Tibial artery (tissue), 4 donors: ENCODE measurements at places on chromosomes 5 and 9.
A peak's percentile ranks its signal among the peaks of the same experiment; 100 is the strongest.

GRCh38 chr9:117546894-117547678, 132.2 kb upstream of the ASTN2 start:
- no peak for DNase-seq

- no peak for DNase-seq
Observed at GRCh38 chr9:128898382-128898781, 16.4 kb downstream of the LRRC8A start.

DNA sequence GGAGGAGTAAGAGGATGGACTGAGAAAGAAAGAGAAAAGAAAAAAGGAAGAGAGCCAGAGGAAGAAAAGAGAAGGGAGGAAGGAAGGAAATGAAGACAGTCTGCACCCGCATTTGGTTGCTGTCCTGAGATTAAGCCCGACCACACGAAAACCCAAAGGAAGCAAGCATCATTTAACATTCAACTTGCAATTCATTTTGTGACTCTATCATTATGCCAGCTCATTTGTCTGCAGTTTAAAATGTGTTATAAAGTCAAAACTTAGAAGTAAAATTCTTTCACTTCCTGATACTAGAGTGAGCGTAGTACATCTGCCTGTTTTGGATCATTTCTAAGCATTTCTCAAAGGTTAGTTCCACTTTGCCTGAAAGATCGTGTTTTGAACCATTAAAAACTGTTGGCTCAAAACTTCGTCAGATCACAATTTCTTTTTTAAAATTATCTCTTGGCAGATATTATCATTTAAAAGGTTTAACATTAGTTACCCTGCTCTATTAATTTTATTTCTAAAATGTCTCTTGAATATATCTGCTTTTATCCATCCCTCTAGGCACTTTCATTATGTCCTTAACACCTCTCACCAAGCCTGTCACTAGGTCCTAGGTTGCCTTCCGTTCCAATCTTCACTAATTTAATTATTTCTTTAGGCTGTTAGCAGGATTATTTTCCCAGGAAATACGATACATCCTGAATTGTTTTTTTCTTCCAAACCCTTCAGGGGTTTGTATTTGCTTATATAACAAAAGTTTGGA, 240.9 kb downstream of the TLE4 start:
- no peak for DNase-seq

DNA sequence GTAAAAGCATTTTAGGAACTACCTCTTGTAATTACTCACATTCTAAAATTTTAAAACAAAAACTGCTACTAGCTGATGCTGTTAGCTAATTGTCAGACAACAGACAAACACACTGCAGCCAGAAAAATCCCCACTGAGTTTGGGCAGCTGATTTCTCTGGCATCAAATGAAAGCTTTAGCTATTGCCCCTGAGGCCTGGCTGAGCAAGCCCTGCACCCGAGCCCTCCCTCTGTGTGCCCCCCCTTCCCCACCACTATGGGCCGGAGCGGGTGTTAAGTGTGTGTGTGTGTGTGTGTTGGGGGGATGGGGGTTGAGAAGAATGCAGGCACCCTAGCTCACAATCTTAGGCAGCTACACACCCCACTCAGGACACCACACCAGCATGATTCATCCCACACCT, 2.4 kb downstream of the NEUROG1 start:
- no peak for DNase-seq

- no peak for DNase-seq
Observed at GRCh38 chr5:53114988-53115387, 5.4 kb upstream of the MOCS2 start.

- DNase-seq: no peak
Observed at GRCh38 chr9:106897751-106898150, 34.8 kb downstream of the ZNF462 start.

GRCh38 chr5:175576591-175576990, 81.3 kb upstream of the HRH2 start:
- DNase-seq: no peak

GRCh38 chr9:83920469-83920926, 734 bp downstream of the KIF27 start:
- DNase-seq: no peak

- DNase-seq: peak; percentile 74
Observed at GRCh38 chr5:96963267-96963666, 27.4 kb downstream of the LNPEP start.

- DNase-seq: no peak
Observed at GRCh38 chr5:143491646-143492045, 88.2 kb upstream of the NR3C1 start.

DNA sequence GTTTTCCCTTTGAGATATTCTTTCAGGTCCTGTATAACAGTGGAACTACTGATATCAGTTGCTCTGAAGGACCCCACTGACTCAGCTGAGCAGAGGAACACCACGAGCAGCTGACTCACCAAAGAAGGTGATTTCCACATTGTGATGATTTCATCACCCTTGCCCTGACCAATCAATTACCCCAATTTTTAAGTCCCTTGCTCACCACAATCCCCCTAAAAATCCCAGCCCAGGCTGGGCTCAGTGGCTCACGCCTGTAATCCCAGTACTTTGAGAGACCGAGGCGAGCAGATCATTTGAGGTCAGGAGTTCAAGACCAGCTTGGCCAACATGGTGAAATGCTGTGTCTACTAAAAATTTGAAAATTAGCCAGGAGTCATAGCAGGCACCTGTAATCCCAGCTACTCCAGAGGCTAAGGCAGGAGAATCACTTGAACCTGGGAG, 125.3 kb upstream of the ABCA1 start:
- no peak for DNase-seq

GRCh38 chr9:83765376-83765775, 52.2 kb downstream of the GKAP1 start:
- no peak for DNase-seq

GRCh38 chr9:83714329-83714728, 6.6 kb upstream of the UBQLN1 start:
- no peak for DNase-seq

GRCh38 chr5:42483472-42484154, 60.4 kb downstream of the GHR start:
- no peak for DNase-seq

DNA sequence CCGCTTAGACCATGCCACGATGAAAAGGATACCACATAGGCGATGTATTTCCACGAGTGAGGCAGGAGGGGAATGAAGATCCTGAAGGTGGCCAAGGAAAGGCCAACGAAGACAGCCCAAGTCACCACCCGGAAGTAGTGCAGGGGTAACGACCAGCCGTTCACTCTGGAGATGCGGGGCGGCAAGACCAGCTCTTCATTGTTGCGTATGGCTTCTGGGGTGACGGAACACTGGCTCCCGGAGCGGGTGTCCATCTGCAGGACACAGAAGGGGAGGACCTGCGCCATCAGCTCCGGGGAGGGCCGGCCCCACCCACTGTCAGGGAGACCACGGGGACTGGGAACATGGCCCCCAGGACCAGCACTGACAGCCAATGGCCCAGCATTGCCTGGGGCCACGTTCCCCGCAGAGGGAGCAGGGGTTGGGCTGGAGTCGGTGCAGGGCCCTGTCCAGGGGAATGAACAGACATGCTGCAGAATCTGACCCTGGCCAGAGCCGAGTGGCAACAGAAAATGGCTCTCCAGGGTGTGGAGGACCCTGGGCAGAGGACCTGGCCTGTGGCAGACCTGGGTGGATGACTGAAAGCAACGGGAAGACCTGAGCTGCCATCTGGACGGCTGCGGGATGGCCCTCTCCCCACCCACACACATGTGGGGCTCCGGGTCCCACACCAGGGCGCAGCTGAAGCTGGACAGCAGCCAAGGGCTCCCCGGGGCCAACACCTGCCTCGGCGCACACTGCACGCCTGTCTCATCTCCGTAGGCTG, 17.7 kb downstream of the ZDHHC11B start:
- DNase-seq: no peak

GRCh38 chr5:168947212-168947868, 353.6 kb downstream of the SLIT3 start:
- DNase-seq: no peak

DNA sequence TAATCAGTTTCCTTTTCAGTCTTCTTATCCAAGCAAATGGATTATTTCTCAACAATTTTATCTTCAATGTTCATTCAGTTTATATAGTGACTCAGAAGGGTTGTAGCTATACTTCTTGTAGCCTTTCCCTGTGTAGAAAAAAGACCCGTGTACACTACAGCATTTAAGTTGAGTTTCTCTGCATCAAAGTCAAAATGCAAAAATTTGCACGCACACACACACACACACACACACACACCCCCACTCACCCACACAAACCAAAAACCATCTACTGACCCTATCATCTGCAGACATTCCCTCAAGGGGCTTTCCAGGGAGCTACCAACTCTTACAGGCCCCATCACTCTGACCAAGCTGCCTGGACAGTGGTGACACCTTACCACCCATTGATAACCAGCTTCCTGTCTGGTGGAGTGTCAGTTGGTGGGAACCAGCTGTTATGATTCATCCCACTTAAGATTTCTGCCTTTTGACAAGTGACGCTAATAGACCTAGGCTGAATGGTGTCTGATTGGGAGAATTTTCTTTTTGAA, 12.2 kb upstream of the ELL2 start:
- no peak for DNase-seq

GRCh38 chr9:113313261-113313660, 10.1 kb upstream of the RNF183 start:
- no peak for DNase-seq

DNA sequence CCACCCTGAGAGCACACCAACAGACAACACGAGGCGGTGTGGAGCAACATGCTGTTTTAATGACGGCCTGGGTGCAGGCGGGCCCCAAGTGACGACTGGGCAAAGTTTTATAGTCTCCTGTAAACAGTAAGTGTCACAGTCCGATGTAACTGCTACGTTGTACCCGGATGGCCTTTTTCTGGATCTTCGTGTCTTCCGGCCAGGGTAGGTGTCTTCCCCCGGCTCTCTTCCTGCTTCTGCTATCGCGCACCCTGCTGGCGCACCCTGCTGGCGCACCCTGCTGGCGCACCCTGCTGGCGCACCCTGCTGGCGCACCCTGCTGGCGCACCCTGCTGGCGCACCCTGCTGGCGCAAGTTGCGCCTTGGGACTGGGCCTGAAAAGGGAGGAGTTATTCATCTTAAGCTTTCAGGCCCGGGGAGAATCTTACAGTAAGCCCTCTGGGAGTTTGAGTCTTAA, 143.0 kb upstream of the TARS1 start:
- DNase-seq: no peak

DNA sequence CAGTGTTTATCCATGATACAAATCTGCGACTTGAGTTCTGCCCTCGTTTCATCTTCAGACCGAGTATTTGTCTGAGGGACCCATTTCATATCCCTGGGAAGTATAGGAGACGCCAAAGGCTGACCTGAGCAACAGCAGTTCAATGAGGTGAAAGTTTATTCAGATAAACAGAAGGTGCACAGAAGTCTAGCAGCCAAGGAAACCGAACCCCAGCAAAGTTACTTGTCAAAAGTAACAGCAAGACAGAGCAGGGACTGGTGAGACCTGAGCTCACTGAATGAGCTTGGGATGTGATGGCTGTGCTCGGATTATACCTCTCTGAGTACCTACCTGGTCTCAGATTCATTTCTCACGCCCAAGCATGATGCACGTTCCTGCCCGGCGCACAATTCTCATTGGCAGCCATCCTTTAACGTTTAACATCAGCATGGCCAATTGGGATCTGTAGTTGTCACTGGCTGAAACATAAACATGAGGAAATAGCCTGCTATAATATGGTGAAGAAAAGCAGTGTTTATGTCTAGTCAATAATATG, 599 bp downstream of the LYRM7 start:
- no peak for DNase-seq

DNA sequence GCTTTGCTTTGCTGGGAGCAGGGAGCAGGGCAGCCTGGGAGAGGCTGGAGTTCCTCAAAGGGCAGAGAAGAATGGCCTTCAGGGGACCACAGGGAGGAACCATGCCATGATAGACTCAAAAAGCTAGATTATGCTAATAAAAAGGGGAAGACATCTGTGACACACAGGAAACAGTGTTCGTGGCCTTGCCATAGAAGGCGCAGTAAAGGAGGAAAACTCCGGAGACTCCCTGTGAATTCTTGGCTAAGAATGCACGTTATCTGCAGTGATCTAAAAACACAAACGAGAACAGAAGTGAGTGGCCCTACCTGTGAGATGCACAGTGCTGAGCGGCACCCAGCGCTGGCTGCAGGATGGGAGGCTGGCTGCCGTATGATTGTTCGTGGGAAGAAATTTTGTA, 15.9 kb upstream of the LTC4S start:
- no peak for DNase-seq

DNA sequence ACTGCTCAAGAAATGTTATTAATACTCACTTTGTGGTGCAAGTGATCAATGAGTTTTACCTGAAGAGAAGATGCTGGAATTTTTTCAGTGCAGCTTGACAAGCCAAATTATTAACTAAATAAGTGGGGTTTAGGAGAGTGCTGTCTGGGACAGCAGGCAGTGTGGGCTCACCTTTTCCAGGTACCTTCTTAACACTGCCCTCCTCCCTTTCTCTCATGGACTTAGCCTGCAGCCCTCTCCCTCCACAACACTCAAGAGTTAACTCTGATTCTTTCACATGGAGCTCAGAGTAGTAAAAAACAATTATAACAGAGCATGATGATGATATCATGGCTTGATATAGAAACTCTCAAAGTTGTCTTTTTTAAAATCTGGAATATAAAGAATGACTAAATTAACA, 404.8 kb upstream of the SLC30A5 start:
- DNase-seq: no peak

DNA sequence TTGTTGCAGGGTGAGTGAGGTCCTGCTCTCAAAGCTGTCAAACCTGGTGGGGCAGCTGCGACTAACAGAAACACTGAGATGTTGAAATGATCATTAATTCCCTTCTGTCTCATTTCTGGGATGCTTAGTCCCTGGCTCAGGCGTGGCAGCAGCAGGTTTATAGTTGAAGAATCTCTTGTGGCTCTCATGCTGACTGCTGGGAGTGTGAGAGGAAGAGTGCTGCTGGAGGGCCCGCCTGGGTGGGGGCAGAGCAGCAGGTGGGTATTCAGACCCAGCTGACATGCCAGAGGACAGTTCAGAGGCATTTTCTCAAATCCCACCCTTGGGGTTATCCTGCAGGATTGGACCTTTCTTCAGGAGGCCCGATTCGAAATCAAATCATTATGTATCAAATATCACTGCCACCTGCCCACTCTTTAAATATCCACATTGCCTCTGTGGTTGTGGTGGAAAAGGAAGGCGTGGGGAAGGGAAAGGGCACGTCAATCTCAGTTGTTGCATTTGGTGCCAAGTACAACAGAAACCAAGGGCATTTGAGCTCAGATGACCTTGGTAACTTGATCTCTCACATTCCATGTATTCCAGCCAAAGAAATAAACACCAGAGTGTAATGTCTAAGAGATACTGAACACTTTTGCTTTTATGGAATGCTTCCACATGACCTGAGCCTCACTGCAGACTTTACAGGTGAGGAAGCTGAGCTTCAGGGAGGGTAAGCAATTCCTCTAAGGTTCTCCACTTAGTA, 224.3 kb downstream of the AOPEP start:
- DNase-seq: no peak

- no peak for DNase-seq
Observed at GRCh38 chr5:30042677-30043076, 1150.8 kb upstream of the CDH6 start.

- no peak for DNase-seq
Observed at GRCh38 chr5:174920906-174921550, 196.6 kb downstream of the MSX2 start.

- DNase-seq: no peak
Observed at GRCh38 chr9:73613092-73613701, 461.5 kb downstream of the ANXA1 start.
